HAP-1 (cell line): ENCODE measurements at places on chromosomes 4 and X.

- DNase-seq: no peak
These were observed 107.8 kb downstream of the SLC4A4 start for GRCh38 chr4:71446479-71447081.

DNA sequence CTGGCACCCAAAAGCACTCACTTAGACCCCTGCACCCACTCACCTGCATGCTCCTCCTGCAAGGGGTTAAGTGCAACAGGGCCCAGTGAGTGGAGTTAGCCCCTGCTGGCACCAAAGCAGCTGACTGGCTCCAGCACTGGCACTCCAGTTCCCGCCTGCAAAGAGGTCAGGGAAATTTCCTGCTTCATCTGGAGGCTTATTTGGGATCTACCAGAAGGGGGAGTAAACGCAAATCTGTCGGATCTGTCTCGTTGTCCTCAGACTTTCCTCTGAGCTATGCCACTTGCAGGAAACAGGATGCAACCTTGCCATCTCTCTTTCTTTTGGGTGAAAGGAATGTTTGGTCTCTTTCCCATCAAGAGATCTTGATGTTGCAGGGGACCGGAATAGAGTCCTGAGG lies 435.6 kb downstream of the PCDH10 start:
- DNase-seq: no peak

DNA sequence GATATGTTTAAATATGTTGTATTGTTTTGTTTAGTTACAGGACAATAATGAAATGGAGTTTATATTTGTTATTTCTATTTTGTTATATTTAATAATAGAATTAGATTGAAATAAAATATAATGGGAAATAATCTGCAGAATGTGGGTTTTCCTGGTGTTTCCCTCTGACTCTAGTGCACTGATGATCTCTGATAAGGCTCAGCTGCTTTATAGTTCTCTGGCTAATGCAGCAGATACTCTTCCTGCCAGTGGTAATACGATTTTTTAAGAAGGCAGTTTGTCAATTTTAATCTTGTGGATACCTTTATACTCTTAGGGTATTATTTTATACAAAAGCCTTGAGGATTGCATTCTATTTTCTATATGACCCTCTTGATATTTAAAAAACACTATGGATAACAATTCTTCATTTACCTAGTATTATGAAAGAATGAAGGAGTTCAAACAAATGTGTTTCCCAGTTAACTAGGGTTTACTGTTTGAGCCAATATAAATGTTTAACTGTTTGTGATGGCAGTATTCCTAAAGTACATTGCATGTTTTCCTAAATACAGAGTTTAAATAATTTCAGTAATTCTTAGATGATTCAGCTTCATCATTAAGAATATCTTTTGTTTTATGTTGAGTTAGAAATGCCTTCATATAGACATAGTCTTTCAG lies 26.9 kb downstream of the NUDT6 start:
- no peak for DNase-seq

DNA sequence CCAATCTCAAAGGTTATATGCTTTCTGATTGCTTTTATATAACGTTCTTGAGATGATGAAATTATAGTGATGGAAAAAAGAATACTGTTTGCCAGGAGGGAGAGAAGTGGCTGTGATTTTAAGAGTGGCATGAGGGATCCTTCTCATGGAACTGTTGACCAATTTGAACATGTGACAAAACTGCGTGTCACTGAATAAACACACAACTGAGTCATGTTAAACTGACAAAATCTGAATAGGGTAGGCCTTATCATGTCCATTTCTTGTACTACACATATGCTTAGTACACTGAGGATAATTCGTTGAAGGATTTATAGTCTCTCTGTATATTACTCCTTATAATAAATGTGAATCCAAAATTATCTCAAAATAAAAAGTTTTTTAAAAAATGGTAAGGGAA lies 22.2 kb upstream of the HSPA4L start:
- no peak for DNase-seq

- DNase-seq: no peak
These were observed 104.9 kb upstream of the GIMD1 start for GRCh38 chr4:106473515-106473914.

DNA sequence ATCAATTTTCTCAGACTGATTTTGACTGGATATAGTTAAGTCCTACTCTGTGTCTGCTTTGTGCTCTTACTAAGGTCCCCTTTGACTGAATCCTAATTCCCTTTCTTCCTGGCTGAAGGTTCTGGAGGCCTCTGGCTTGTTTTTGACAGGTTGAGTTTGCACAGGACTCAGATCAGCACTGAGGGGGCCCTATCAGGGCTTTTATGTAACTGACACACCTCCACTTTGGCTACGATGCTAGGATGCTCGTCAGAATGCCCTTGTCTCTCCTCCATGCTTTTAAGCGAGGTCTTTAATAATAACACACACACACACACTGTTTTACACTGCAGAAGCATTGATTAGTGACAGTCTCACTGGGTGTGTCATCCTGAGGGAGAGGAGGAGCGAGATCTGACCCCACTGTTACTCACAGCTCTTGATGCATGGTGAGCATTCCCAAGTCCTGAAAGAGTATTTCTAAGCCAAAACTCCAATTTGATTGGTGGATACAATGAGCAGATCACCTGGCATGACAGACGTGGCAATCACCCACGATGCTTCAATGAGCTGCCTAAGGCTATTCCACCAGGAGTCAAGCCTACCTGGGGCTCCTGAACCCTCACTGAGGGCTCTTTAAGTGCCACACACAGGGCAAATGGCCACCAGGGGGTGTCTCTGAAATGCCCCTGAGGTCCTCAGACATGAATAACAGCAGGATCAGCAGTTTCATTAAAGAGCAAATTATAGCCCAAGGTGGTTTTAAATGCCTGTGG lies 130.4 kb upstream of the CPEB2 start:
- peak; percentile 36 for DNase-seq

DNA sequence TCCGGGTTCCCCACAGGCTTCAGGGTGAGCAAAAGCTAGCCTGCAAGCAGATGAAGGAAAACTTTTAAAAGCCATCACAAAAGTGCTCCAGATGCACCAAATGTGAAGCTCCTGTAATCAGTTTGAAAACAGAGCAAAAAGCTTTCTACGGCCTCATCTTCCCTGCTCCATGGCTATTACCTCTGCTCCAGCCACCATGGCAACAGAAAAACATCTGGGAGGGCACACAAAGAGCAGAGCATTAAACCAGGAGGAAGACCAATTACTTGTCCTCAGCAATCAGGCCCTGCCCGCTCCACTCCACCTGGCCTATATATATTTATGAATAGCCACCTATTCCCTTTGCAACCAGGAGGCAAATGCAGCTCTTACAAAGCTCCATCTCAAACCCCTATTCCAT lies 33.6 kb downstream of the TMEM154 start:
- DNase-seq: no peak

- no peak for DNase-seq
These were observed 15.6 kb downstream of the SRPX2 start for GRCh38 chrX:100659431-100660137.

DNA sequence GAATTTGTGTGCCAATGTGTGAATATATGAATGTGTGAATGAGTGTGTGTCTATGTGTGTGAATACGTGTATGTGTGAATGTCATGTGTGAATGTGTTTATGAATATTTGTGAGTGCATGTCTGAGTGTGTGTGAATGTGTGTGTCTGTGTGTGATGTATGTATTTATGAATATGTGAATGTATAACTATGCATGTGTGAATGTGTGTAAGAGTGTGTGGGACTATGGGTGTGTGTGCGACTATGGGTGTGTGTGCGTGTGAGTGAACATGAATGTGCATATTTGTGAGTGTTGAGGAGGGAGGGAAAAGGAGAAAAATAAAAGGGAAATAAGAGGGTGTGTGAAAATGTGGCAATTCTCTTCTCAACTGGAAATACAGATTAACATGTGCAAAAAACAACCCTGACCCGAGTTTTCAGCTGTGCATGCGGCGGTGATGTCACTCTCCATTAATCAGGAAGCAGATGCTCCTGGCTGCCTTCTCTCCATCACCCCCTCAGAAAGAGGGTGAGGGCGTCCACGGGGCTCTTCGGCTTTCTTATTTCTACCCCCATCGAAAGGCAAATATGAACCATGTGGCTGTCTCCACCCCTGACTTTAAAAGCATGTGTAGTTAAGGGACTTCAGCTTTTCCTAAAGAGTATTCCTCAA lies 219.8 kb downstream of the MAML3 start:
- no peak for DNase-seq

DNA sequence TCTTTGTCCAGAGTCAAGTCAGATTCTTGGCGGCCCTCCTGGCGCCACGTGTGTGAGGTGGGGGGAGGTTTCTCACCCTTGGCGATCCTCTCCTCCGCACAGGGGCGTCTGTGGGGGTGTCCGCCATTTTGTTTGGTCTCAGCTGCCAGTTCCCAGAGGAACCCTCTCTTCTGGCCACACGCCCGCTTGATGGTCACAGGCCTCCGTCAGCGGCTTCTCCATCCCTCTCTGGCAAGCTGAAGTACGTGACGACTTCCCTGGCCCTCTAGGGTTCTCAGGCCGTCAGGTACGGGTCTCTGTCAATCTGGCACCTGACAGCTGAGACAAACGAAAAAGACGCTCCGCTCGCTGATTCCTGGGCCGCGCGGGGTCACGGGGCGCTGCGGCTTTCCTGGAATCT lies 272.6 kb downstream of the TRIML1 start:
- DNase-seq: no peak

GRCh38 chrX:153460826-153461225 lies 9.6 kb downstream of the HAUS7 start:
- peak; percentile 79 for DNase-seq

- no peak for DNase-seq
These were observed 160.2 kb upstream of the FGF13 start for GRCh38 chrX:138871739-138872138.

- DNase-seq: no peak
These were observed 599.1 kb upstream of the GRIA3 start for GRCh38 chrX:122584981-122585380.

GRCh38 chr4:76905521-76905920 lies 7.6 kb upstream of the SOWAHB start:
- DNase-seq: no peak

- no peak for DNase-seq
These were observed 186.4 kb downstream of the BCOR start for GRCh38 chrX:39911278-39911897.

GRCh38 chr4:182085051-182085480 lies 158.1 kb upstream of the TENM3 start:
- peak; percentile 61 for DNase-seq

GRCh38 chr4:70734971-70735370 lies 13.2 kb downstream of the RUFY3 start:
- no peak for DNase-seq

DNA sequence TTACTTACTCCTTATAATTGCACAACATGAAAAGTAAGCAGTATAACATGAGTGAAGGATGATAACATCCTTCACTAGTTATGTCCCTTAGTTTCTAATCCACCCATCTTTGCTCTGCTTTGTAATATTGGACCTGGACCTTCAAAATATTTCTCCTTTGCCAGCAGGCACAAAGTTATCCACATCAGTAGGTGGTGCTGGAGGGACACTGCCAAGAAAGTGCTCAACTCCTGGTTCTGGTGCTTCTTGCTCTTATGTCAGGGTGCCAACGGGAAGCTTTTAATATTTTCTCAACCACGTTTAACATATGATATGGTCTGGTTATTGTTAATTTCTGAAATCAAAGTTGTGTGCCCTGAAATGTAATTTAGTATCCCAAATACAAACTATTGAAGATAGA lies 49.1 kb downstream of the TMEM165 start:
- no peak for DNase-seq

GRCh38 chrX:22220941-22221340 lies 51.8 kb upstream of the CBLL2 start:
- no peak for DNase-seq
